Glomerular endothelial cell (primary cell): ENCODE measurements at places on chromosomes 16 and 17. TPM values are rescaled to one million over a fixed set of nuclear protein-coding genes. Genes with fewer than 3 reads are reported as not detected.
A peak's percentile ranks its signal among the peaks of the same experiment; 100 is the strongest.

GRCh38 chr16:21023509-21024202 lies 123.1 kb downstream of the LYRM1 start:
- no peak for DNase-seq

DNA sequence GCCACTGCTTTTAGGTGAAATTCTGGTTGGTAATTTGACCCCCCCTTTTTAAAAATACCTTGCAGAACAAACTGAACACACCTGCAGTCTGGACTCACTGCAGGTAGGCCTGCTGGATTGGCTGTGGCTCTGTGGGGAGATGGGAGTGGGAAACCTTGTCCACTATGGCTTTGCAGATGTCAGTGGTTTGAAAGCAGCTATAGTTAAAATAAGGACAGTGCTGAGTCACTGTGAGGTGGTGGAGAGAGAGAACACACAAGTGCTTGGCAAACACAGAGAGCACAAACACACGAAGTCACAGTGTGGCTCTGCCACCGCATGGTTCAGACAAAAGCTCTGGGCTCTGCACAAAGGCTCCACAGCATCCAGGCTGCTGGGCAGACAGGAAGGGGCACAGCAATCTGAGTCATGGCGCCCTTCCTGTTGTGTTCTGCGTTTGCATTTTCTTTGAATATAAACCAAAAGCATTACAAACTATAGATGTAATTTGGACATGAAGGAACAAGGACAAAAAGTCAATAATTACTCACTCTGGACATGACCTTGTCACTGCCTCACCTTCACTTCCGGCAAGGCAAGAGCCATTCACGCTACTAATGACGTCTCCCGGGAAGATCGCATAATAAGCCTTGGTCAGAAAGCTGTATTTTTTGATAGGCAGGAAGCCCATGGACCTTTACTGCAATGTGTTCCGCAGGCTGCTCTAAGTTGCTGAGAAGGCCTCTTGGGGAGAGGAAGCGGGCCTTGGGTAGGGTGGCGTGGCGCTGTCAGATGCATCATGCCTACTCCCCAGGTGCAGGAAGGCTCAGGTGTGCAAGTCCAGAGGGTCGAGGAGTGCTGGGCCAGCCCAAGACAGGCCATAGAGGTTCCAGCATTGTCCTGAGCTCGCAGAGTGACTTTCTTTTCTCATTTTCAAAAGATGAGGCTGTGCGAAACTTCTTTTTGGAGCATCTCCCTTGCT lies 60.1 kb upstream of the MED9 start:
- DNase-seq, result peak; percentile 77

GRCh38 chr16:49816875-49817274 lies 39.0 kb downstream of the ZNF423 start:
- no peak for DNase-seq

- no peak for DNase-seq
These were observed 23.2 kb upstream of the NTN1 start for GRCh38 chr17:8997994-8998628.

DNA sequence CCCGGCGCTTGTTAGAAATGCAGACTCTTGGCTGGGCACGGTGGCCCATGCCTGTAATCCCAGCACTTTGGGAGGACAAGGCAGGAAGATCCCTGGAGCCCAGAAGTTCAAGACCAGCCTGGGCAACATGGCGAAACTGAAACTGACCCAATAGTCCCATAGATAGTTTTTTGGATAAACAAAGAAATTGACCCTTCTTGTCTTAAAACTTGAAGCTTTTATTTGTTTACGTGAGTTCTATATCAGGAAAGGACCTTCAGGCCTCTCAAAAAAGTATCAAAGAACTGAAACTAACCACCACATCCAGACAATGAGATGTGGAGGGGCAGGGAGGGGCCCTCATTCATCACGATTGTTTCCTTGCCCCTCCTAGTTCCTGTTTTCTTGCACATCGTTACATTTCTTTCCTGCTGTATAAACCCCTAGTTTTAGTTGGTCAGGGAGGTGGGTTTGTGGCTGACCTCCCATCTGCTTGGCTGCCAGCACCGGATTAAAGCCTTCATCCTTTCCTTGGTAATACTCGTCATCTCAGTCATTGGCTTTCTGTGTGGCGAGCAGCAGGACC lies 29.9 kb upstream of the PRM1 start:
- no peak for DNase-seq

Gene PPM1E
- 0.05 TPM in 1 of 2 replicates, not detected in the other for total RNA-seq

Gene FAM117A
- total RNA-seq, result 4.0 and 8.1 TPM in 2 replicates
